ENCODE measurements at places on chromosomes 11 and 22.

DNA sequence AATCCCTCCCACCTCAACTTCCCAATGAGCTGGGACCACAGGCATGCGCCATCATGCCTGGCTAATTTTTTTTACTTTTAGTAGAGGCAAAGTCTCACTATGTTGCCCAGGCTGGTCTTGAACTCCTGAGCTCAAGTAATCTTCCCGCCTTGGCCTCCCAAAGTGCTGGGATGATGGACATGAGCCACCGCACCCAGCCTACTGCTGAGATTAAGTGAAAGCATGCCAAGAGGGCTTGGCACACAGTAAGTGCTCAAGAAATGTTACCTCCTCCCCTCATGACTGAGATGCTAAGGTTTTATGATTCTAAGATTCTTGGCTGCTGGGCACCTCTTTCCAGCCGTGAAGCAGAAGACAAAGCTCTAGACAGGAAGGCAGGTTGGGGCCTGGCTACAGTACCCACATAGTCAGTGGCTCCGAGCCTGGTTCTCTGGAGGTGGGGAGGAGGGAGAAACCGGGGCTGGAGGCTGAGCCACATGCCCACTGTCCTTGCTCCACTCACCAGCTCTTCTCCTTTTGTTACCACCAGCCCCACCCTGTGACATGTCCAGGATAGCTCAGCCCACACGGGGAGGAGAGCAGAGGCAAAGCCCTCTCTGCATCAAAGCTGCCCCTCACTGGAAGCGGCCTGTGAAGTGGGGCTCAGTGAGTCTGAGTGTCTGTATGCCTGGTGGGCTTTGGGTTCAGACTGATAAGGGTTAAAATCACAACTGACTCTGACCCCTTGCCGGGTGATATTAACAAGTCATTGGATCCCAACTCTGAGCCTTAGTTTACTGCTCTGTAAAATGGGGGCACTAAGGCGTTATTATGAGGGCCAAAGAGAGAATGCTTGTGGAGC lies 12.9 kb downstream of the ARHGEF17 start:
- no peak for DNase-seq

DNA sequence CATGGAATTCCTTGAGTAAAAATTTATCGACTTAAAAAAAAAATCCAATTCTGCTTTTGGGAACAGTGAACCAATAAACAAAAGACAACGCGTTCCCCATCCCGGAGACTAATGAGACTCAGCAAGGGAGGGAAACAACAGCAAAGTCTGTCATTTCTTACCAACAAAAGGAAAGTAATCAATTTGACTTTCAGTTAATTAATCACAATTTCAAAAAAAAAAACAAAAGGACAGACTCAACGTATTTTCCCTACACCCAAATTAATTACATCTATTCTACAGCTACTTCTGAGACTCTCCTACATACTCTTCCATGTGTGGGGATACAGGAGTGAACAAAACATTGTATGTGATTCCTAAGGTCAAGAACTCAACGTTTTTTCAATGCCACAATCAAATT lies 1.9 kb downstream of the RDX start:
- no peak for DNase-seq

GRCh38 chr11:15327786-15328231 lies 213.1 kb downstream of the INSC start:
- DNase-seq, result no peak

DNA sequence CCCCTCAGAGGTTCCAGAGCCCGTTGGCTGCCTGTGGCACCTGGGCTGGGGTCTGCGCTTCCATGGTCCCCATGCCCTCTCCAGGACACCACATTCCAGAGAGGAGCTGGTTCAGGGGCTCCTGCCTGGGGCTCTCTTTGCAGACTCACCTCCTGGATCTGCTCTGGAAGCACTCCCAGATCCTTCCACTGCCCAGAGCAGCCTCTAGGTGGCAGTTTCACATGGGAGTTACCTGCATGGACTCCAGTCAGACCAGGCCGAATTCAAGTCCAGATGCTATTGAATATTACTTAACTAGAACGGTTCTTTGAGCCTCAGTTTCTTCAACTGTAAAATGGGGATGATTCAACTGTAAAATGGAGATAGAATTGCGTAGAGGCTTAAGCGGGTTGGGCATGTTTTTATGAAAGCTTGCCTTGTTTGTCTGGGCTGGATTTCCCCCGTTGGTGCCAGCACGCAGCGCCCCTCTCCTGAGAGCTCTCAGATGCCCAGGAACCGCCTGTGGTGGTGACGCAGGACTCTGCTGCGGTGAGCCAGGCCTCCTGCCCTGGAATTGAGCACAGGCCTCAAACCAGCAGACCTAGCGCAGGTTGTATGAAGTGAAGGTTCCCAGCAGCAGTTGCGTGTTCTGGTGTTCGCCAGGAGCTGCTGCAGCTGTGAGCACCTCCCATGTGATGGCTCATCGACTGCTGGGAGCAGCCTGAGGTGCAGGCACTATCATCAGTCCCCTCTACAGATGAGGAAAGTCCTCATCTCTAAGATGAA lies 44.2 kb downstream of the LMO1 start:
- DNase-seq, result no peak

- DNase-seq, result no peak
Measured at GRCh38 chr22:40000171-40000570, 5.4 kb downstream of the FAM83F start.

- DNase-seq, result no peak
Measured at GRCh38 chr11:63613517-63614135, 607 bp downstream of the PLAAT3 start.

DNA sequence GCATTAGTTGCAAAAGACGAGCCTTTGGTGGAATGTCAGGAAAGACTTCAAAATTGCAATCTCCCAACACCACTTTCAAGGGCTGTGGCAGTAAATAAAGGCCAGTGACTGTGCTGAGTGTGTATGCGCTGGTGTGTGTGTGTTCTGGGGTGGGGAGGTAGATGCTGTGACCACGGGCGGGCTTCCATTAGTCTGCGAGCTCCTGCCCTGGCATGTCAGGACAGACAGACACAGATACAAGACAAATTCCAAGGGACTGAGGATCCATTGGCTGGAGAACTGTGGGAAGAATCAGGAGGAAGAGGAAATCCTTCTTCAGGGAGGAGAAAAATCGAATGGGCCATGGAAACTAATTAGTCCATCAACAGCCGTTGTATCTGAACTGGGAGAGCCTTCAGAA lies 83.6 kb downstream of the FEZ1 start:
- DNase-seq, result no peak

GRCh38 chr11:67640021-67640757 lies 626 bp upstream of the TBX10 start:
- DNase-seq, result peak; percentile 9

DNA sequence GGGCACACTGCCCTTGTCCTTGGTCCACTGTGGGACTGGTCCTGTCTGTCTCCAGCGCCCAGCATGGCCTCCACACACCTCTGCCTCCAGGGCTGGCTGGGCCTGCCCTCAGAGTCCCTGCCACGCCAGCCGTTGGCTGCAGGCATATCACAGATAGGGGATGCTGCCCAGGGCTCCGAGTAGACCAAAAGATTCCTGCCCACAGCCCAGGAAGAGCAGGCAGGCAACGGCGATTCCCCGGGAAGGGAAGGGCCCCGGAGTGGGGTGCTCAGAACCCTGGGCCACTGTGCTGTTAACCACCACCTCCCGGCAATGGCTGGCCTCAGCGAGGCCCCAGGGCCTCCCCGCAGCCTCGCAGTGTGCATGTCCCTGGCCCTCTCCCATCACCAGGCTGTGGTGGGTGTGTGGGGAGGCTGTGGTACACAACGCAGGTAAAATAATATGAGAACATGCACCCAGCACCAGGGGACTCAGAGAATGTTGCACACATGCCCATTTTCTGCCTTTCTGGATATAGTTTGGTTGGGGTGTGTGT lies 2.2 kb downstream of the IFITM5 start:
- no peak for DNase-seq

- DNase-seq, result peak; percentile 63
Measured at GRCh38 chr11:35142481-35143075, 3.6 kb downstream of the CD44 start.
